CD4-positive, alpha-beta T cell treated with Interleukin-17A for 4 hours (primary cell): ENCODE measurements at places on chromosomes 5 and 9.

DNA sequence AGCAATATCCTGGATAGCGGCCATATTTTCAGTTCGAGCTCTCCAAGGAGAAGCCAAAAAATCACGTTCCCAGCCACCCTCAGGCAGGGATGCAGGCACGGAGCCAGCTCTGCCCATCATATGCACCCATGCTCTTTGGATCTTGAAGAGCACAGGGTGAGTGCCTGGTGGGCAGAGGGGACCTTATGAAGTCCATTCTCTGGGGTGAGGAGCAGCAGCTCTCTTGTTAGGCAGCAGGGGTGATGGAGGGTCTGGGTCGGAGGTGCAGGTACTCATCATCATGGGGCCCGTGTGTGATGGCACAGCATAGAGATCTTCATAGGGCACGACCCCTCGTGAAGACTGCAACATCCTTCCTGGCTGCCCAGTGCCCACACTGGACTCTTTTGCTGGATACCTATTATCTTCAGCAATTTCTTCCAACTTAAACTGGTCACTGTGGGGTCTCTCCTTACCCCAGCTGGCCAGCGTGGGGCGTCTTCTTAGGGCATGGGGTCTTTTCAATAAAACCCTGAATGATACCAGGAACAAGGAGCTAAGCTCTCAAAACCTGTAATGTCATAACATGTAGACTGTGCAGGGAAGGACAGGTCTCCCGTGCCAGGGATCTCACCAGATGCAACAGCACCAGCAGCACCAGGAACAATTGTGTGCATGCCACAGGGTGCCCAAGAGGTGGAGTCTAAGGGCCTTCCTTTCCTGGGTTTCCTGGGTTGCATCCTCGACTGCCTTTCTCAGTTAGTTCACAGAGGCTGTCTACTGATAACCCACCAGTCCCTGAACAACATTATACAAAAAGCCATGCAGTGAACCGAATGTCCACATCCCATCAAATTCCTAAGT, 165.0 kb downstream of the TENT4A start:
- no peak for DNase-seq

DNA sequence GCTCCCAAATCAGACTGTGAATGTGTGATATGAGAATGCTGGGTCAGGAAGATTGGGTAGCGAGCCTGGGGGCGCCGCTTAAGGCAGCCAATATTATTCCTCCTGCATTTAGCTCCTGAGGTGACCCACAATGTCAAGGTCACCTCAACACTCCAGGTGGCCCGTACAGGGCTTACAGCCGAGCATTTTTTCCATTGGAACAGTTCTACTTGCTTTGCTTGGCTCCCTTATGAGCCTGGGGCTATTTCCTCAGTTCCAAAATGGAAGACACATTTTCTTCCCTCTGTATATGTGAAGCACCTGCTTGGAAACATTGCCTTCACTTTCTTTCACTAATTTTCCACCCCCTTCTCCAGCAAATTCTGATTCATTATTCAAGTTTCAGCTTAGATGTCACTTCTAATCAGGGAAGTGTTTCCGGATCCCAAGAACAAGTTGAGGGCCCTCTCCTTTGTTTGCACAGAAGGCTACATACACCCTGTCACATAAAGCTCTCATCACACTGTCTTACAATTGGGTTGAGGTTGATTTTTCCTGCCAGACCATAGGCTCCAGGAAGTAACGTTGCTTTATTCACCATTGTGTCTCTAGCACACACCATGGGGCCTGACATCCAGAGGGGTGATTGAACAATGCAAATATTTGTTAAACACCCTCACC, 330.2 kb downstream of the PIK3R1 start:
- DNase-seq = no peak

DNA sequence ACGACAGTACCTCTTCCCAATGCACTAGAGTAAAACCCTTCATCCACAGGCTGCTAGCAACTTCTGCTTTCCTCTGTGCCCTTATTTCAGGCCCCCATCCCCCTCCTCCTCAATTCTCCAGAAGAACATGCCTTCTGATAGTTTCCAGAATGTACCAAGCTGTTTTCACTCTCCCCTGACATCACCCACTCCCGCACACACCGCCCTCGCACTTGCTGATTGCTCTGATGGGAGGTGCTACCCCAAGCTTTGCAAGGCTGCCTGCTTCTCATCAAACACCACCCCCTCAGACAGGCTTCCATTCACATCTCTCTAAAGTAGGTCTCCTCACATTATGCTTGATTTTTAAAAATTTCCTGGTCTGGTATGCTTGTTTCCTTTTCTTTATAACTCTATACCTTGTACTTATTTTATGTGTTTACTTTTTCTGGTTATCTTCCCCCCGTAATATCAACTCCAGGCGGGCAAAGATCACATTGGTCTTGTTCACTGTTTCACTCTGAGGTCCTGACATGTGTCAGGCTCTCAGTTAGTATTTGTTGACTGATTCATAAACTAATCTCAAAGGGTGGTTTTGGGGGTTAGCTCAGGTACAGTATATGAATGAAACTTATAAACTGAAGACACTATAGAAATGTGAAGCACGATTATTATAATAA, 91.0 kb upstream of the C9orf72 start:
- DNase-seq = no peak

DNA sequence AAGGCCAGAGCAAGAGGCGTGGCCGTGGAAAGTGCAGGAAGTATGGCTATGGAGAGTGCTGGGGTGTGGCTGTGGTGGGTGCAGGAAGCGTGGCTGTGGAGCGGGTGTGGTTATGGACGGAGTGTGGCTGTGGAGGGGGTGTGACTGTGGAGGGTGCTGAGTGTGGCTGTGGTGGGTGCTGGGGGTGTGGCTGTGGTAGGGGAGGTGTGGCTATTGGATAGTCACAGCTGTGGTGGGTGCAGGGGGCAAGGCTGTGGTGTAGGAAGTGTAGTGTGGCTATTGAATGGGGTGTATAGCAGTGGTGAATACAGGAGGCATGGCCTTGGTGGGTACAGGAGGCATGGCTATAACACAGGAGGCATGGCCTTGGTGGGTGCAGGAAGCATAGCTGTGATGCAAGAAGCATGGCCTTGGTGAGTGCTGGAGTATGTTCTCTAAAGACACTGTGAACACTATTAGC, 40.8 kb upstream of the SPATA31C2 start:
- DNase-seq = no peak

- no peak for DNase-seq
Measured at GRCh38 chr5:59999056-59999455, 105.5 kb upstream of the PDE4D start.

DNA sequence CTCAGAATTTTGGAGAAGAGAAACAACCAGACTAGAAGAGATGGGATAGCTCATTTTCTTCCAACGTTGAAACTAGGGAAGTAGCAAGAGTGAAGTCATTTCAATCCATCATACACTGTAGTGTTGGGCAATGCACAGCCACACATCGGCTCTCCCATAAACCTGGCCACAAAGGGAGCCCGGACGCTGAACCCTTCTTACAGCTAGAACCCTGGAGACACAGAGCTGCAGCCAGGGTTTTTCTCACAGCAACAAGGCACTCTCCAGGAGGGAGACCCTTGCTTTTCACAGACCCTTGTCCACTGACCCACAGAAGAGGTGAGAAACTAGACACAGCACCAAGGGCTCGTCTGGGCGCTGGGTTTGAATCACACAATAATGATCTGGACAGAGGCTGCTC, 101.4 kb upstream of the FSTL4 start:
- no peak for DNase-seq

DNA sequence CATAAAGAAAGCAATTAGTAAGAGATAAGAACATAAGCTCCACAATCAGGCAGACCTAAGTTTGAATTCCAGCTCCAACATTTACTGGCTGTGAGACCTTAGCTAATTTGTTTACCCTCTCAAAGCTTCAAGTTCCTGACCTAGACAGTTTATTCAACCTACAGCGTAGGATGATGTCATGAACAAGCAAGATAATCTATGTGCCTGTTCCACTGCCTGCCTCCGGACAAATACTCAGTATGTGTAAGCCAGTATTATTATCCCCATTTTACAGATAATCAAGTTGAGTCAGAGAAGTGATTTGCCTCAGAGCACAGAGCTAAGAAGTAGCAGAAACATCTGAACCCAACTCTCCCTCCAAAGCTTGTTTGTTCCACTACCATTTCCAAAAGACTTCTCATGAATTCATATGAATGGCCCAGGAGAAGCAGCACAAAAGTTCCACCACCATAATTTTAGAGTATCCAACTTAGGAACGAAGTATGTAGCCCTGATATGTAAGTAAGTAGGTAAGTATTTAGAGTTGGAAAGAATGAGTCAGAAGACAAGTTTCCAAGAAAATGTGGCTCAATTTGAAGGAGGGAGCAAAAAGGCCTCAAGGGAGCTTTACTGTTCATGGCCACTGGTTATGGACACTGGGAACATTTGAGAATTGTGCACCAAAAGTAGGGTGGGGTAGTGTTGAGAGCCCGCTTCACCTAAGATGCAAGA, 398.2 kb downstream of the NFIB start:
- no peak for DNase-seq

GRCh38 chr9:14584571-14584970, 108.7 kb downstream of the ZDHHC21 start:
- no peak for DNase-seq

- no peak for DNase-seq
Measured at GRCh38 chr9:84921175-84921574, 251.6 kb downstream of the NTRK2 start.

GRCh38 chr5:139912804-139913203, 117.2 kb downstream of the PSD2 start:
- no peak for DNase-seq

GRCh38 chr5:135025730-135026644, 8.0 kb downstream of the PITX1 start:
- no peak for DNase-seq

- no peak for DNase-seq
Measured at GRCh38 chr9:86867804-86868313, 79.4 kb downstream of the GAS1 start.

- DNase-seq = no peak
Measured at GRCh38 chr5:2128686-2129355, 246.1 kb upstream of the IRX4 start.

DNA sequence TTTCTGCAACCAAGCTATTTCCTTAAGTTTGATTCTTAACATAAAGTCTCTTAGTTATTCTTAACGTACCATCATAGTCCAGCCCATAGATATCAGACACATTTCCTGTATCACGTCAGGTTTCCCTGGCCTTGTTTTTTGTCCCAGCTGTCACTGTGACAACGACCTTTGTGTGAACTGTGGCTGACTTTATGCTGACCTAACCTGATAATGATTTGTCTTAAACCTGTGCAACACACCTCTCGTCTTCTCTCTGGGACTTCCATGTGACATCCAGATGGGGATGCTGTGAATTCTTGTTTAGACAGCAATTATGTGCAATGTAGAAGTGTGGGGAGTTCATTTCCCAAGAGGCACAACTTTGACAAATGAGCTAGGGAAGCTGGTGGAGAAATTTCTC, 662.8 kb downstream of the PTPRD start:
- no peak for DNase-seq

GRCh38 chr5:5343568-5343967, 78.9 kb upstream of the ICE1 start:
- DNase-seq = no peak

DNA sequence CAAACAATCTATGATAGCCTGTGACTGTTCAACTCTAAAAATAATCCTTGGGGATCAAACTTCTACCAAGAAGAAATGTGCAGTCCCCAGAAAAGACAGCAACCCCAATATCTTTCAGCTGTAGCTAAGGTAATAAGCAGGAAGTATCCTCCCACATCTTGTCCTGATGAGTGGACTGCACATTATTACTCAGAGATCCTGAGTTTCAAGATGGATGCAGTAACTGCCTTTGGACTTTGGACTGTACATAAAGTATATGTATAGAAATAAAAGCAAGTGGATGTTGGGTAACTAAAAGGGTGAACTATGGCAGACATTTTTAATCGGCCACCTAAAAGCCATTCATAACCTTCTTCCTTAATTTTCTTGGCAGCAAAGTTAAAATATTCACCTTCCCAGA, 45.1 kb downstream of the SMIM23 start:
- no peak for DNase-seq

- DNase-seq = peak; percentile 5
Measured at GRCh38 chr9:131258186-131258585, 18.1 kb downstream of the FAM78A start.

- DNase-seq = no peak
Measured at GRCh38 chr9:83062651-83063527, at the start of gene RASEF. Gene RASEF, minus strand, starts transcription at chr9:83063142. Its CDS starts 275 bp downstream, at chr9:83062867.
